ENCODE measurements at places on chromosomes 1 and 21.

DNA sequence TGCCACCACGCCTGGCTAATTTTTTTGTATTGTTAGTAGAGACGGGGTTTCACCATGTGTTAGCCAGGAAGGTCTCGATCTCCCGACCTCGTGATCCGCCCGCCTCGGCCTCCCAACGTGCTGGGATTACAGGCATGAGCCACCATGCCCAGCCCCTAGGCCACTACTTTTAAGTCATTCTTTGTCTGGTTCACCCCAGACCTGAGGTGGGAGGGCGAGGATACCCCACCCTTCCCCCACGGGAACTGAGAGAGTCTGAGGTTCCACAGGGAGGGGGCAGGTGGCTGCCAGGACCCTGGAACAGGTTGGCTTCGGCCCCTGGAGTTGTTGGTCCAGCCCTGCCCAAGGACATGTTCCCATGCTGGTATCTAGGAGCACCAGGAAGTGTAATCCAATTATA, 7.7 kb upstream of the SDC3 start:
- DNase-seq, result no peak

DNA sequence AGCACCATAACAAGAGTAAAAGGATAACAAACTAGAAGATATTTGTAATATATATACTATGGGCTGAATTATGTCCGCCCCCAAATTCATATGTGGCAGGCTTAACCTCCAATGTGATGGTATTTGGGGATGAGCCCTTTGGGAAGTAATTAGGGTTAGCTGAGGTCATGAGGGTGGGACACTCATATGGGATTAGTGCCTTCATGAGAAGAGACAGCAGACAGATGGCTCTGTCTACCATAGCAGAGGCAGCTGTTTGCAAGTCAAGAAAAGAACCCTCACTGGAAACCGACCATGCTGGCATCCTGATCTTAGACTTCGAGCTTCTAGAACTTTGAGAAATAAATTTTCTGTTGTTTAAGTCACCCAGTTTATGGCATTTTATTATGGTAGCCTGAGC, 303.6 kb downstream of the LMO4 start:
- DNase-seq, result no peak

- DNase-seq, result no peak
These were observed 48.5 kb downstream of the PIGK start for GRCh38 chr1:77170687-77171086.

DNA sequence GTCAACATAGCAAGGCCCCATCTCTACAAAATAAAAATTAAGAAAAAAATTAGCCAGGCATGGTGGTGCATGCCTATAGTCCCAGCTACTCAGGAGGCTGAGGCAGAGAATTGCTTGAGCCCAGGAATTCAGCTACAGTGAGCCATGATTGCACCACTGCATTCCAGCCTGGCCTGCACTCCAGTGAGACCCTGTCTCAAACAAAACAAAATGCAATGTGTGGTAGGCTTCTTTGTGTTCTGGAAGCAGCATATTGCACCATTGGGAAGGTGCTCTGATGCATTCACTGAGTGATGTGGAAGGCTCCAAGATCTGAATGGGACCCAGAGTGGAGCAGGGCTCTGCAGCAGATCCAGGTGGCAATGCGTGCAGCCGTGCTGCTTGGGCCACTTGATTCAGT, 99.6 kb upstream of the COG2 start:
- DNase-seq, result no peak

DNA sequence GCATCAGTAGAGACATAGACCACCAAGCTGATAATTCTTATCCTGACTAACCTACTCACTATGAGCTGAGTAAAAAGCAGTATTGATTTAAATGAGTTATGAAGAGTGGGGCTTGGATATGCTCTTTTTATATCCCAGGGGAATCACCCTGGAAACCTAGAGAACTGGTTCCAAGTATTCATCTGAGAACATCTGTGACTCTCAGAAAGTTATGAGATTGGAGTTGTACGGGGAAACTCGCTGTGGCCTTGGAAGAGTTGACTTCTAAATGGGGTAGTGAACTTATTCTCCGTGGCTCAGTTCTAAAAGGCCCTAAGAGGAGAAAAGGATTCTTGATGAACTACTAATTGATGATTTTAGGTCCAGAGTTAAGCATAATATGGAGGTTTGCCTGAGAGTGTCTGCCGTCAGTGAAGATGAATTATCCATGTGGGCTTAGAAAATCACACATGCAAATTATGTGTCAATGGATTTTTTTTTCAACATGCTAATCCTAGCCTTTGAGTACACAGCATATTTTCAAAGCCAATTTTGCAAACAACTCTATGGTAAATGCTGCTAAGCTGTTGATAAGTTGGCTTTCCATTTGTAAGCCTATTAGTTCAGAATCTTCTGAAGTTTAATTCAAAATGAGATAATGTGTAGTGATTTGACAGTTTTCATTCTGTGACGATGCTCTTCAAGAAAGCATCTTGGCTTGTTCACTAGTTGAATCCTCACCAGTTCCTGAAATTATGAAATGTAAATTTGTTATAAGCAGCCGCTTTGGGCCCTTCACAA, 122.7 kb downstream of the FGGY start:
- no peak for DNase-seq

GRCh38 chr1:230864441-230864840, 3.9 kb downstream of the C1orf198 start:
- no peak for DNase-seq
